ENCODE measurements at places on chromosomes 3 and 15. TPM values are rescaled to one million over a fixed set of nuclear protein-coding genes. Genes with fewer than 3 reads are reported as not detected.

DLG1 gene
- total RNA-seq, result 94.3 TPM

INO80 gene
- total RNA-seq, result 32.9 TPM

ANKRD34C gene
- total RNA-seq, result not detected

SH3GL3 gene
- 2.1 TPM for total RNA-seq

CPLX3 gene
- not detected for total RNA-seq

PPM1L gene
- total RNA-seq, result 0.89 TPM

TPRA1 gene
- 44.2 TPM for total RNA-seq

CDHR4 gene
- total RNA-seq, result not detected

CGNL1 gene
- 1.2 TPM for total RNA-seq

RTP3 gene
- total RNA-seq, result not detected

DYNC1LI1 gene
- 41.0 TPM for total RNA-seq

C3orf49 gene
- total RNA-seq, result not detected

EIF2B5 gene
- total RNA-seq, result 29.4 TPM

GP5 gene
- total RNA-seq, result 0.14 TPM

OCA2 gene
- total RNA-seq, result not detected

SCN11A gene
- total RNA-seq, result not detected

TM4SF18 gene
- total RNA-seq, result 0.46 TPM

PAQR5 gene
- 0.09 TPM for total RNA-seq

AGBL1 gene
- not detected for total RNA-seq

PPIB gene
- total RNA-seq, result 1,167 TPM

CD200R1 gene
- total RNA-seq, result not detected

SEMA6D gene
- 0.46 TPM for total RNA-seq

CCR4 gene
- total RNA-seq, result under 0.01 TPM

ADGRG7 gene
- 0.30 TPM for total RNA-seq

AMT gene
- total RNA-seq, result 0.28 TPM

CAV3 gene
- total RNA-seq, result not detected

NR1I2 gene
- total RNA-seq, result not detected

PRSS50 gene
- total RNA-seq, result not detected

CCR5 gene
- total RNA-seq, result not detected

MED12L gene
- 0.89 TPM for total RNA-seq

ISLR2 gene
- total RNA-seq, result 0.60 TPM

HDAC11 gene
- total RNA-seq, result 13.1 TPM

SEMA3G gene
- 0.09 TPM for total RNA-seq

FRMD5 gene
- 16.5 TPM for total RNA-seq

SIDT1 gene
- total RNA-seq, result not detected

LEKR1 gene
- total RNA-seq, result 0.59 TPM

SEMA7A gene
- total RNA-seq, result 35.0 TPM

CLDN11 gene
- total RNA-seq, result 175 TPM

ADAM10 gene
- total RNA-seq, result 284 TPM

KPNA4 gene
- 34.4 TPM for total RNA-seq

MAGEF1 gene
- total RNA-seq, result 22.6 TPM

RAB6B gene
- 0.30 TPM for total RNA-seq

EPB42 gene
- not detected for total RNA-seq

PCOLCE2 gene
- total RNA-seq, result 29.4 TPM

ZDHHC19 gene
- not detected for total RNA-seq

MB21D2 gene
- total RNA-seq, result 19.1 TPM

NPAP1 gene
- not detected for total RNA-seq

HRG gene
- total RNA-seq, result not detected

CYFIP1 gene
- total RNA-seq, result 146 TPM

PPARG gene
- 1.2 TPM for total RNA-seq

FBXW12 gene
- total RNA-seq, result not detected

SOX14 gene
- not detected for total RNA-seq

REC114 gene
- not detected for total RNA-seq

ZNF80 gene
- not detected for total RNA-seq

MOBP gene
- not detected for total RNA-seq

RBP2 gene
- not detected for total RNA-seq

OGG1 gene
- total RNA-seq, result 14.0 TPM

RFC4 gene
- total RNA-seq, result 23.0 TPM

Data from smooth muscle cell of the umbilical artery (primary cell).